ENCODE measurements at places on chromosomes 11 and 22. TPM values are rescaled to one million over a fixed set of nuclear protein-coding genes. Genes with fewer than 3 reads are reported as not detected.

DNA sequence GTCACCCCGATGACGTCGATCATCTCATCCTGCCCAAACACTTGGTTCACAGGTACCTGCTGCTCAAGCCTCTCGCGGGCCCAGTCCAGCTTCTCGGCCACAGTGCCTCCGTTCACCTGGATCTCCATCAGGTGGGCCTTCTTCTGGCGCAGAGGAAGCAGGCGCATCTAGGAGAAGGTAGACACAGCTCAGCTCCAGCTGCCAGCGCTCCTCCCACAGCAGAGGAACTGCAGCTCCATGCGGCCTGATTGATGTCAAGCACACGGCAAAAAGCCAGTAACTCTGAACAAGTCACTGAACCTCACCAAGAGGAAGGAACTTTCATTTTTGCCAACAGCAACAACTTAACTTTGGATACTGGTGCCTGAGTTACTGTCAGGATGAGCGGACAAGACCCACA lies 4.0 kb downstream of the RPL3 start:
- H3K4me1 ChIP-seq, result peaks cover 81% of the 10 kb centered on the region
- no peak for DNase-seq
- H3K4me3 ChIP-seq, result peak overlapping the region; percentile 100
- H3K36me3 ChIP-seq, result peaks cover 74% of the 10 kb centered on the region
- peaks cover 53% of the 10 kb centered on the region for H3K27me3 ChIP-seq

DNA sequence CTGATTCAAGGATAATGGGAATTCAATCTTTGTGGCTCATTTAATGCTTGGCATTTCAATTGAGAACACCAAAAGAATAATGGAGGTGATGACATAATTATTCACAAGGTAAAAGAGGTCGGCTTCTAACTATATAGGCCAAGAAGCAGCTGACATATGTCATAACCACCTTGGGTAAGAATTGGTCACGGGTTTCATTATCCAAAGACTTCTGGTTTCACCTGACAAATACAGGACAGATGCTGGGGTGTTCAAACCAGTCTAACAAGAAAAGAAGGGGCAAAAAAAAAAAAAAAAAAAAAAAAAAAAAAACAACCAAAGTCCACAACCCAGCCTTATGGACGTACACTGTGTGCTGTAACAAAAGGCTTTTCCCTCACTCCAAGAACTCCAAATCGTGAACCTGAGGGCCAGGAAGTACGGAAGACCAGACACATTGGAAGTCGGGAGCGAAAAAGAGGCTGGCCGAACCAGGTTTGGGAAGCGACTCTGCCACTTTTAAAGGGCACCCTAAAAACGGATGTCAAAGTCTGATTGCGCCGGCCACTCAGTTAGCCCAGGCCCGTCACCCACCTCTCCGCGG lies 385 bp downstream of the HARBI1 start:
- peak overlapping the region; percentile 94 for H3K4me3 ChIP-seq
- H3K36me3 ChIP-seq, result no peaks in the 10 kb centered on the region
- peaks cover 24% of the 10 kb centered on the region for H3K4me1 ChIP-seq
- DNase-seq, result no peak

DNA sequence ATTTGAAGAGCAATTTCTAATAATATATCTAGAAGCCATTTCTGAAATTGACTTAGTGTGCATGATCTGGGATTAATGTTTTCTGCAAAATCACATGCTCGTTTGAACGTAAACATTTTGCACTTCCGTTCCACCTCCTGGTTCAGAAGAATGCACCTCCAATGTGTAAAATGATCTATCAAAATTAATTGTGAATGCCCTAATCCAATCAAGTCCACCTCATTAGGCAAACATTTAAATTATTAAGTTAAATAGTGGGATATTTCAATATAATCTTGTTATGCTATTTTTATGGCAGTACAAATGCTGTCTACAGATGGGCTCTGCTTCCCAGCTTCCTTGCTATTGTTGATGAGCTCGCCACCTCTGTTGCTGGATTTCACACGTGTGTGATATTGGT lies 542.5 kb downstream of the INSC start:
- DNase-seq, result no peak
- H3K4me1 ChIP-seq, result peaks cover 8% of the 10 kb centered on the region
- H3K36me3 ChIP-seq, result no peaks in the 10 kb centered on the region
- H3K27me3 ChIP-seq, result no peaks in the 10 kb centered on the region

SCGB1C1 gene
- not detected for total RNA-seq

DNA sequence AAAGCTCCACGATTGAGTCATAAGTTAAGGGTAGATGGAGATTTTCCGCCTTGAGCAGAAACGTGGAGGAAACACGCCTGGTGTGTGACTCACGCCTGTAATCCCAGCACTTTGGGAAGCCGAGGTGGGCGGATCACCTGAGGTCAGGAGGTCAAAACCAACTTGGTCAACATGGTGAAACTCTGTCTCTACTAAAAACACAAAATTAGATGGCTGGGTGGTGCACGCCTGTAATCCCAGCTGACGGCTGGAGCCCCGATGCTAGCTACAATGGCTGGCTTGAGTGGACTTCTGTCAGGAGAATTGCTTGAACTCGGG lies 17.3 kb upstream of the DGCR8 start:
- no peak overlapping the region for H3K27ac ChIP-seq
- H3K4me1 ChIP-seq, result peaks cover 7% of the 10 kb centered on the region
- H3K36me3 ChIP-seq, result peaks cover 3% of the 10 kb centered on the region
- H3K27me3 ChIP-seq, result no peaks in the 10 kb centered on the region

- no peak for DNase-seq
- H3K27me3 ChIP-seq, result no peaks in the 10 kb centered on the region
- H3K4me1 ChIP-seq, result no peaks in the 10 kb centered on the region
- no peak overlapping the region for H3K27ac ChIP-seq
- no peak overlapping the region for H3K4me3 ChIP-seq
Observed at GRCh38 chr11:75272391-75272790, 31.8 kb downstream of the TPBGL start.

HBG2 gene
- not detected for total RNA-seq

DNA sequence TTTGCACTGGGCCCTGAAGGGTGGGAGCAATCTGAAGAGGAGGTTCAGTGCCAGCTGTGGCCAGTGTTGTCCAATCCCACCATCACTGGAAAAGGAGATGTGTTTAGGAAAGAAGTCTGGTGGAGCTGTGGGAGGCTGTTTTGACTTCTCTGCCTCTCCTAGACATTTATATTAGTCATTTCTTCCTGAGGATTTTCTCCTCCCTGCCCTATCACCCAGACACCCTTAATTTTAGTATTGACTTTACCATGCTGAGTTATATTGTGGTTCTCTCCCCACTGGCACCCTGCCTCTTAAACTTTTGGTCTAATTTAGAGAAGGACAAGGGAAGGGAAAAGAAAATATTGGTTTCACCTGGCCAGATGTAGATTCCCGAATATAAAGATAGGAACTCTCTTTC lies 159.1 kb downstream of the WNT11 start:
- H3K27me3 ChIP-seq, result no peaks in the 10 kb centered on the region
- H3K27ac ChIP-seq, result no peak overlapping the region
- no peak for DNase-seq
- no peak overlapping the region for H3K4me3 ChIP-seq

MAPK11 gene
- 16.3 TPM for total RNA-seq

MMP12 gene
- not detected for total RNA-seq

DNA sequence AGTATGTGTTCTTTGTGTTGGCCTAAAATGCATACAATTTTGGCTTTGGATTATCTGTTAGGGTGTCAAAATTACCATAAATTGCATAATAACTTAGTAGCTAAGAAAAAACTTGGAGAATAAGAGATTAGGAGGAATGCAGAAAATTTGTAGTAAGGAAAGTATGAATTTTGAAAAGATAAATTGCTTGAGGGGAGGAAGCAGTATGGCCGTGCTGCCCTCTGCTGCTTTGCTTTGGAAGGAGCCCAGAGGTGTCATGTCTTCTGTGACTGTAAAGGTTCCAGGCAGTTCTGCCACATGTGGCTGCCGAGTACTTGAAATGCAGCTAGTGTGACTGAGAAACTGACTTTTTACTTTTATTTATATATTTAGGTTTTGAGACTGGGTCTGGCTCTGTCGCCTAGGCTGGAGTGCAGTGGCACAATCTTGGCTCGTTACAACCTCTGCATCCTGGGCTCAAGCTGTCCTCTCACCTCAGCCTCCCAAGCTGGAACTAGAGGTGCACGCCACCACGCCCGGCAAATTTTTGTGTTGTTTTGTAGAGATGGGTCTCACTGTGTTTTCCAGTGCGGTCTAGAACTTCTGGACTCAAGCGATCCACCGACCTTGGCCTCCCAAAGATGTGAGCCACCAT lies 1.8 kb downstream of the ADSL start:
- H3K4me1 ChIP-seq, result peaks cover 18% of the 10 kb centered on the region
- H3K4me3 ChIP-seq, result peak overlapping the region; percentile 98
- H3K27me3 ChIP-seq, result no peaks in the 10 kb centered on the region
- H3K27ac ChIP-seq, result peak overlapping the region; percentile 78
- peak; percentile 14 for DNase-seq

DNA sequence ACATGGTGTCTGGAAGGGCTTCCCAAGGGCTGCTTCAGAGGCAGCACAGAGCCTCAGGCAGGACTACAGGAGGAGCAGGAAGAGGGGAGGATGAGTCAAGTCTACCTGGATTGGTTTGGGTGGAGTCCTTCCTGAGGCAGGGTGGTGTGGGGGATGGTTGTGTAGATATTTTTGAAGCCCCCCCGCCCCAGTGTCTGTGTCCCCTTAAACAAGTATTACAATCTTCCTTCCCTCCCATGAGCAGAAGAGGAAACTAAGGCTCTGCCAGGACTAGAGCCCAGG lies 34.7 kb upstream of the FCHSD2 start:
- H3K27ac ChIP-seq, result no peak overlapping the region
- H3K4me3 ChIP-seq, result no peak overlapping the region
- H3K27me3 ChIP-seq, result peaks cover 10% of the 10 kb centered on the region
- H3K36me3 ChIP-seq, result no peaks in the 10 kb centered on the region
- DNase-seq, result no peak

DNA sequence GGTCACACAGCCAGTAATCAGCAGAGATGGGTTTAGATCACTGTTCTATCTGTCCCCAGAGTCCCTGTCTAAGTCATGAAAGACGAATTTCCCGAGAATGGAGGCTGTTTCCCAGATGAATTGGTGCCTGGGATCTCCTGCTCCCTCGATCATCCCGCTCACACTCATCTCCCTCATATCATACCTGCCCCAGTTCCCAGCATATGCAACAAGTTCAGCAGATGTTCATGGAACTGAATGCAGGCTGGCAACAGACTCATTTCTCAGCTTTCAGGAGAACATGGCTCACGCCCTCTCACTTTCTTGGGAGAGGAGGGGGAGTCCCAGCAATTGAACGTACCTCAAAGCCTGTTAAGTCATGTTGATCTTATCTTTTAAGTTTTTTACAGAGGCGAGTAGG lies 22.1 kb downstream of the CD6 start:
- H3K27me3 ChIP-seq, result peaks cover 26% of the 10 kb centered on the region
- no peak overlapping the region for H3K4me3 ChIP-seq
- no peaks in the 10 kb centered on the region for H3K36me3 ChIP-seq
- H3K27ac ChIP-seq, result no peak overlapping the region
- H3K4me1 ChIP-seq, result peaks cover 10% of the 10 kb centered on the region
- no peak for DNase-seq

- H3K4me3 ChIP-seq, result peak overlapping the region; percentile 91
- no peak overlapping the region for H3K27ac ChIP-seq
- H3K27me3 ChIP-seq, result peaks cover 5% of the 10 kb centered on the region
- H3K36me3 ChIP-seq, result no peaks in the 10 kb centered on the region
- peak; percentile 36 for DNase-seq
Observed at GRCh38 chr11:119585043-119585781, 143.8 kb downstream of the NECTIN1 start.

HEPHL1 gene
- not detected for total RNA-seq

GRCh38 chr22:41838842-41839618 lies 6.1 kb downstream of the SREBF2 start:
- peak overlapping the region; percentile 9 for H3K4me3 ChIP-seq
- no peak for DNase-seq
- H3K4me1 ChIP-seq, result peaks cover 51% of the 10 kb centered on the region
- no peaks in the 10 kb centered on the region for H3K27me3 ChIP-seq
- peaks cover 34% of the 10 kb centered on the region for H3K36me3 ChIP-seq

DNA sequence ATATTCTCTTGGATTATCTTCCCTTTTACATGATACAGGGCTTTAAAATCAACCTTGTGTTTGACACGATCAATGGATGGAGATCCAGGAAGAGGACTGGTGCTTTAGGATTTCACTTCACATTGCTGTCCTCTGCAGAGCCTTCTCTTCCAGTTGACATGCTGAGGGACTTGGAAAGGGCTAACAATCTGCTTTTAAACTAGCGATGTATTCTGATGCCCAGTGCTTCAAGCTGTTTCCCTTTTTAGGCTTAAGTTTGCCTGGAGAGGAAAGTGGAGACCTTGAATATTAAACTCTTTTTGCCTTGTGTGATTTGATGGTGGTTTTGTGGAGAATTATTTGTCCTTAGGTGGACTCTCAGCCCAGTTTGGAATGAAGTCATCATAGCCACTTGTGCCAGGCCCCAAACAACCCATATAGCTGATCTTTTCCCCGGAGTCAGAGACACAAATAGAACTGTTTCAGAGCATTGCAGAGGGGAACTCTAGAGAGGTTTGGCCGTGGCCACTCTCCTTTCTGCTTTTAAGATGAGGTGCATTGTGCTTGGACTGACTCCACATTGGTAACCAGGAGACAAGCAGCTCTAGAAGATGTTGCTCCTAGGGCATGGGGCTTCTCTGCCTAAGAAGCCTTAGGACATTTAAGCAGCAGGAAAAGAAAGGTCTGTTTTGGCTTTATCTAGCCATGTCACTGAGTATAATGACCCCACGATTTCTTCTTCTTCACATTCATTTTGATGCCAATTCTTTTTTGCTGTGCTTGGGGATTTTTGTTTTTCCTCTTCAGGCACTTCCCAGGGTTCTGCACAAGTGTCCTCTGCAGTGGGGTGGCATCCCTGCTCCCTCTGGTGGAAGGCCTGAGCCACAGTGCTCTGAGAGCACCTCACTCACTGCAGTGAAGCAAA lies 152.8 kb downstream of the NCAM1 start:
- peak; percentile 28 for DNase-seq
- H3K27ac ChIP-seq, result no peak overlapping the region
- H3K4me3 ChIP-seq, result no peak overlapping the region
- peaks cover 10% of the 10 kb centered on the region for H3K4me1 ChIP-seq
- no peaks in the 10 kb centered on the region for H3K27me3 ChIP-seq
- no peaks in the 10 kb centered on the region for H3K36me3 ChIP-seq

GRCh38 chr22:17749605-17750395 lies 24.5 kb downstream of the BID start:
- DNase-seq, result no peak
- H3K36me3 ChIP-seq, result no peaks in the 10 kb centered on the region
